Tongue (tissue), 3 donors: ENCODE measurements at places on chromosomes 4 and X.

GRCh38 chrX:128142745-128143144 is 90.5 kb upstream of the ACTRT1 start:
- DNase-seq, result no peak

DNA sequence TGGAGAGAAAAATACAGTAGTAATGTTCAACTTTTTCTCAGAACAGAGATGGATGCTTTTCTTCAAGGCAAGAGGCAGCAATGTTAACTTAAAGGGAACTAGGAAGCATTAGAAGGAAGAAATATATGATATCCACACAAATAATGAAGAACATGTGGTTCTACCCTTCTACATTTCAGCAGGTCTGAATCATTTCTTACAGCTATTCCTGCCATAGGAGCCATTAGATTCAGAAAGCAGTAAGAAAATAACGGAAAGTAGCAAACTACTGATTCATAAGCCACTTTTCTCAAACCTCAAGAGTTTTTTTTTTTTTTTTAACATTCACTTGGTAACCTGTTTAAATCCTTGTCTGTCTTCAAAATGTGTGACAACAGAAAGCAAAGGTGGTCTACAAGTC is 1251.6 kb upstream of the AGA start:
- DNase-seq, result no peak

GRCh38 chrX:18871161-18871890 is 112.6 kb downstream of the PHKA2 start:
- DNase-seq, result no peak

- DNase-seq, result no peak
These were observed 19.1 kb downstream of the CCSER1 start for GRCh38 chr4:90146306-90146705.

DNA sequence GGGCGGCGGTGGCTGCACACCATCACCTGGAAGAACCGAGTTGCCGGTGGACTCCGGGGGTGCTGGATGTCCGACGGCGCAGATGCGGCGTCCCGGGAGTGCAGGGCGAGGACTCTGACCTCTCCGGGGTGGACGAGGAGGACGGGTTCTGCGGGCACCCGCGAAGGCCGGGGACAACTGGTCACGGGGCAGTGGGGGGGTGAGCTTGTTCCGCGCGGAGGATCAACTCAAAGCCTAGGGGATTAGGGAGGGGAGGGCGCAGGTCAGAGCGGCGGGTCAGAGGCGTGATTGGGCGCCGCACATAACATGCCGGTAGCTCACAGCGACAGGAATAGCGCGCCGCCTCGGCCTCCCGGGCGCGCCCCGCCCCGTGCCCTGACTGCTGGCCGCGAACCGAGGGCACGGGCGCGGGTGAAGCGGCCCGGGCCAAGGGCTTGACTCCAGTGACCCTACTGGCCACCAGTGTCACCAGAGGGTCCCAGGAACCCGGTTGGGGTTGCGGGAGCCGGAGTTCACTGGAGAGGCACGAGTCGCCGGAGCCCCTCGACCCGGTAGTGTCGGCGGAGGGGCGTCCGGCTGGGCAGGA is at the start of gene KLHL34:
TSS of gene KLHL34 (minus strand) at position 179 of the 586 bp plus-strand sequence. CDS start 542 bp downstream, outside the sequence.
- DNase-seq, result no peak

DNA sequence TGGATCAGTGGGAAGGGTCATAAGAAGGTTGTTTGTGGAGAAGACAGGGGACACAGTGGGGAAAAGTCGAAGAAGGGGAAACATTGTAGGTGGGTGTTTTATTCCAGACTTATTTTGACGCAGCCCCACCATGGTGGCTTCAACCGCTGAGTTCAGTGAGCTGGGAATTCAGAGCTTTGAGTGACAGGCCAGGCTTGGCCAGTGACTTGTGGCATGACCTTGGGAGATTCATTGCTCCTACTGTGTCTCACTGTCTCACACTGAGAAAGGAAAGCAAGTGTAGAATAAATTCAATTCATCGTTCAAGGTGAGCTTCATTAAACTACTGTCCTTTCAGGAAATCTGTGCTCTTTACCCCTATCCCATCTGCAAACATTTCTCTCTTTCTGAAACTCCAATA is 47.4 kb upstream of the SOD3 start:
- DNase-seq, result no peak

DNA sequence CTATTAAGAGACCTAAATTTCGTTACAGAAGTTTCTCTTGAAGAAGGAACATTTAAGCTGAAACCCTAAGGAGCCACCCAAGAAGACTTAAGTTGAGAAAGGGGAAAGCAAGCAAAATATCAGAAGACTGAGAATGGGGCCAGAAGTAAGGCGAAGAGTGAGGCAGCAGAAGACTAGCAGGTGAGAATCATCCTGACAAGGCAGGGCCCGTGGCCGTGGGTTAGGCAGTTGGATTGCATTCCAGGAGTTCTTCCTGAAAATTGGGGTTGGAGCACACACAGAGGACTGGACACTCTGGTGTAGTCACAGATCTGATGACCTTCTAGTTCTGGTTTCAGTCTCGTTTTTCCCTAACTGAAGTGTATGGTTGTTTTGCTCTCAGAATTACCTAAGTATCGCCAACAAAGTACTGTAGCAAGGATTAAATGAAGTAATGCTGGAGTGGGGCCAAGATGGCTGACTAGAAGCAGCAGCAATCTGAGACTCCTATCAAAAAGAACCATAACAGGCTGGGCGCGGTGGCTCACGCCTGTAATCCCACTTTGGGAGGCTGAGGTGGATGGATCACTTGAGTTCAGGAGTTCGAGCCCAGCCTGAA is 94.4 kb upstream of the GUCY1A1 start:
- DNase-seq, result no peak
